ENCODE measurements at places on chromosomes 3 and 15.

GRCh38 chr3:100103558-100104441 is 10.5 kb downstream of the FILIP1L start:
- peak; percentile 54 for DNase-seq

GRCh38 chr3:150540297-150540696 is 6.0 kb downstream of the SERP1 start:
- DNase-seq = no peak

GRCh38 chr3:141812084-141812483 is 48.9 kb downstream of the GRK7 start:
- no peak for DNase-seq

DNA sequence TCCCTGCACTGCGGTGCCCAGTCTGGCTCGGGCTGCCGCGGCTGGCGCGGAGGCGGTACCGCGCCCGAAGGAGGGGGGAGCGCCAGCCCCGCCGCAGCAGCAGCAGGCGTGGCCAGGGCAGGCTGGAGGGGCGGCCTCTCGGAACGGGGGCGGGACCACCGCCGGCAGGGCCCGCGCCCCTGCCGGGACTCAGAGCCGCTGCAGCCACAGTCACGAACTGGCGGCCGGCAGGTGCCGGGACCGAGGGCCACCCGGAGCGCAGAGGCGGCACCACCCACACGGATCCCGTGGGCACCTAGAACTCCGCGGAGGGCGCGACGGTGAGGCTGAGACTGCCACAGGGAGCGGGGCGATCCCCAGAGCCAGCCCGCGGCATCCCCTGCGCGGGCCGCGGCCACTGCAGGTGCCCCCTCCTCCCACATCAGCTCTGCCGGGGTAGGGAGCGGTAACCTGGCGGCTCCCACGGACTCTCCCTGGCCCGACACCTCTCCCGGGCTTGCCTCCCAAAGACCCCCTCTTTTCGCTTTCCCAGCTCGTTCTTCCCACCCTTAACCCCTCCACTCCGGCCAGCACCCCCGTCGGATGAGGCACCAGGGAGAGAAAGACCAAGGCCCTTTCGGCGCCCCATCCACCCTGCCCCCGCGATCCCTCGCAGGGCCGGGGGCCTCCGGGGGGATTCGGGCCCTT is at the start of gene VWA5B2:
Gene VWA5B2, plus strand, starts transcription at position 192 of the 687 bp plus-strand sequence. CDS start 944 bp downstream, outside the sequence.
- peak; percentile 79 for DNase-seq

DNA sequence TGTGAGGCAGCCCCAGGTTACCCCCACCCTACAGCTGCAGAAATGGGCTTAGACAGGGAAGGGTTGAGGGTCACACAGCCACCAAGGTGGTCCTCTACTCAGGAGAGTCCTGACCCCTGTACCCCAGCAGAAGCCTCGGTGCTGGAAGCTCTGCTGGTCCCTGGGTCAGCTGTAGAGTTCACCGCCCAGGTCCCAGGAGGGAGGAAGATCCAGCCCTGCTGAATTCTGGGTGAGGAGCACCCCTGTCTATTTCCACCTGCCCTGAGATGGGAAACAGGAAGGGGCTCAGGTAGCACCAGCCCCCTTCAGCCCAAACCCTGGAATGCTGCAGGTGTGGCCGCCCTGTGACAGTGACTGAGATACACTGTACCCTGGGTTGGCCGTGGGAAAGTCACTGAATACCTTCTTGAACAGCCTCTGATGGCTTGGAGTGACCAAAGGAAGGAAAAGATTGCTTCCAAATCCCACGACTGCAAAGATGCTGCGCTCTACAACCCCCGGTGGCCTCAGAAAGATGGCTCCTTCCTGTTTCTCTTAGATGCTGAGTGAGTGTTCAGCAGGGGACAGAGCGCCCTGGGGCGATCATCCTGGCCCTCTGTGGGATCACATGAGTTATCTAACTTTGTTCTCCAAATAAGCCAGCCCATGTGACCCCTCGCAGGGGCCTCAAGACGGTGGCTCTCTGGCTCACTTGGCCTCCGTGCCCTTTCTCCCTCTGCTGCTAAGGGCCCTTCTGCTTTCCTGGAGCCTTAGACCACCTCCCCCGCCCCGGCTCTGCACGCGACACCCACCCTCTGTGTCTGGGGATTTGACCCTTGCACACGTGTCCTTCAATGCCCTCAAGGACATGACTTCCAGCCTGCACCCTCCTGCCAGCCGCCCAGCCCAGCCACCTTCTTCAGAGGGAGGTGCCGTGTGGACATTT is 141.9 kb downstream of the NSMCE3 start:
- DNase-seq = no peak

GRCh38 chr3:115022835-115023398 is 124.2 kb downstream of the ZBTB20 start:
- DNase-seq = no peak

DNA sequence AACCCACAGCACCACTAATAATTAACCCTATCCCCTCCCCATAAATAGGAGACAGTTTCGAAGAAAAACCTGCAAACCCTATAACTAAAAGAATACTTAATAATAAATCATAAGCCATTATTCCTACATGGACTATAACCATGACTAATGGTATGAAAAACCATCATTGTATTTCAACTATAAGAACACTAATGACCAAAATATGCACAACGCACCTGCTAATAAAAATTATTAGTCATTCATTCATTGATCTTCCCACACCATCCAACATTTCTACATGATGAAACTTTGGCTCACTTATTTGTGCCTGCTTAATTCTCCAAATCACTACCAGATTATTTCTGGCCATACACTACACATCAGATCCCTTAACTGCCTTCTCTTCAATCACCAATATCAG is 16.6 kb downstream of the AQP9 start:
- DNase-seq = no peak

DNA sequence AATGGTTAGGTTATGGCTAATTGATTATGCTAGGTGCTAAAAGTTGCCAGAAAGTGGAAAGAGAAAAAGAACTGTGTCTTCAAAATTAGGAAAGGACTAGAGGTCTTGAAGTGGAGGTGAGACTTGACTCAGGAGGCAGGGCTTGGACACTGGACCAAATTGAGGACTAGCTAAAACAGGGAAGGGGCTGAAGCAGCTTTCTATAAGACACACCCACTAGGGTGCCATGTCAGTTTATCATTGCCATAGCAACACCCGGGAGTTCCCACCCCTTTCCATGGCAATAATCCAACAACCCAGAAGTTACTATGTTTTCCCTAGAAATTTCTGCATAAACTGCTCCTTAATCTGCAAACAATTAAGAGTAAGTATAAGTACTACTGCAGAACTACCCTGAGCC is 42.9 kb upstream of the MITF start:
- no peak for DNase-seq

DNA sequence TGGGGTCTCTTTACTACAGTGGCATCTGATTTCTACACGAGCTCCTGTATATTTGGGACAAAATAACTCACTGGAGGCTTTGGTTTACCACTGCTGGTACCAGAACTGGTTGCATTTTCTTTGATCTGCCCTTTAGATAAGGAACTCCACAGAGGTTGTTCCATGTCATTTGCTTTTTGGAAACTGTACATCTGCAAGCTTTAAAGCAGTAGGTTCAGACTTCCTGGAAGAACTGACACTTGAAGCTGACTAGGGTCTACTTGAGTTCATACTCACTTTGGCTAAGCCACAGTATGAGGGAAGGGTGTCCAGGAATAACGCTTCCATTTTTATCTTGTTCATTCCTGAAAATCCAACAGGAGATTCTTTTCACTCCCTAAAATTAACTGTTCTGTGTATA is 86.4 kb downstream of the WWTR1 start:
- DNase-seq = no peak

DNA sequence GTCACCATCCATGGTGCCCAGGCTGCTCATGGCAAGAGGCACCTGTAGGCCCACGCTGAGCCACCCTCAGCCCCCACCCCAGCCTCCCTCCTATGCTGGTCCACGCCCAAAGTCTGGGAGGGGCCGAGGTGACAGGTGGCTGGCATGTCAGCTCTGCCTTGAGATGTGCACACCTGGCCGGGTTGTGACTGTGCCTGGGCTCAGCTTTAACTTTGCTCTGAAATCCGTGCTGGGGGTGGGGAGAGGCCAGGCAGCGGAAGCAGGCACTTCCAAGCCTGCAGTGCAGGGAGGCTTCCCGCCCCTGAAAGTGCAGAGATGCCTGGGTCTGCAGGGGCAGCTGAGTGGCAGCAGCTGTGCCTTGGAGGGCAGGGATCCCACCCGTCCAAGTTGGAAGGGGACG is 1124.8 kb downstream of the SI start:
- no peak for DNase-seq

DNA sequence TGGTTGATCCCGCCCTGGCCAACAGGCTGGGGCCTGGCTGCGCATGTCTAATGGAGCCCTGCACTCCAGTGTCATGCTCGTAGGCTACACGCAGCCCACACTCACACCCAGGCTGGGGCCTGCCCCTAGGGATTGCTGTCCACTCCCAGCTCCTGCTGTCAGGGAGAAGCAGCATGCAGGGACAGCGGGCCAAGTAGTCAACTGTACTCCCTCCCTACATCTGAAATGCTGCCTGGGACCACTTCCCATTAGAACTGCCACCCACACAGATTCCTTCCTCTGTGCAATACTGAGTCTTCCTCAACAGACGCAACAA is 16.1 kb downstream of the ALS2CL start:
- DNase-seq = no peak

- no peak for DNase-seq
Measured at GRCh38 chr3:105997800-105998526, 129.2 kb upstream of the CBLB start.

DNA sequence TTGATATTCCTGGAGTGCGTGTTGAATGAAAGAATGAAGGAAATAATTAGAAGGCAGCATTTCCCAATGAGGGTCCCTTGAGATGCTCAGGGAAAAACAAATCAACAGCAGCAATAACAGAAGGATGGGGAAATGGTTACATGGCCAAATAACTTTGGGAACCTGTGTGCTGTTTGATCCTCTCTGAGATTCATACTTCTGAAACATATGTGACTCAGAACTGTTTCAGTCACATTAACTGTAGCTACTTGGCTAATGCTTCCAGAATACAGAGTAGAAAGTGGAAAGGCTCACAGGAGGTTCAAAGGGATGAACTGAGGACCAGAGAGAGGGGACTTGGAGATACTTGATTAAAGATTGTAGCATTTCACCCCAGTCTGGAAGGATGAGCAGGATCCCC is 258.2 kb downstream of the SLCO3A1 start:
- no peak for DNase-seq

GRCh38 chr15:59247364-59247763 is 40.7 kb downstream of the LDHAL6B start:
- DNase-seq = peak; percentile 36

DNA sequence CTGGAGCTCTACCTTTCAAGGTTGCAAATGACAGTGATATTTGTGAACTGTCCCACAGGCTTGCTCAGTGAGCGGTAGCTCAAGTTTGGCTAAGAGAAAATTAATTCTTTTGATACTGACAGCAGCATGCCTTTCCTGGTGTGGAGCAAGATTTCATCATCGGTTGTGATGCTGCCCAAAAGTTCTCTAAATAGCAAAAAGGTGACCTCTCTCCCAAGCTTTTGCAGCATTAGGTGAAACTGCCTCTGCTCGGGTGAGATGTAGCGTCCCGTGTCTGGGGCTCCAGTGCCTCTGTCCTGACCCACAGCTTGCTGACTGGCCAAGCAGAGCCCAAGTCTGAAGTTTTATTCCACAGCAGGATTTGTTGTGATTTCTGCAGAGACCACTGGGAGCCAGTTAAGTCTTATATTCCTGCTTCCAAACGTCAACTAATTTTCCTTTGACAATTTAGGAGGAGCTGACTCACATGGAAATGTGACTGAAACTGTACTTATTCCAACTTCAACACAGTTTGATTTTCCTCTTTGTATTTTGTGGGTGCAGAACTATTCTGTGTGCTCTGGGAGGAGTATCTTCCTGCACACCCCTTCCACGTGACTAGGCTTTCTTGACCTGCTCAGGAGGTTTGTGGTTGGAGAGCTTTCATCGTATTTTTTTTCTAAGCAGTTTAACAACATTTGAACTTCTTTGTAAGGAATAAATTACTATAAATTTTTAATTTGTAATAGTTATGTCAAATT is 5.9 kb downstream of the SYNM start:
- no peak for DNase-seq

GRCh38 chr15:69735121-69735520 is 282.5 kb downstream of the RPLP1 start:
- no peak for DNase-seq

GRCh38 chr15:93249623-93250022 is 160.6 kb upstream of the RGMA start:
- no peak for DNase-seq

DNA sequence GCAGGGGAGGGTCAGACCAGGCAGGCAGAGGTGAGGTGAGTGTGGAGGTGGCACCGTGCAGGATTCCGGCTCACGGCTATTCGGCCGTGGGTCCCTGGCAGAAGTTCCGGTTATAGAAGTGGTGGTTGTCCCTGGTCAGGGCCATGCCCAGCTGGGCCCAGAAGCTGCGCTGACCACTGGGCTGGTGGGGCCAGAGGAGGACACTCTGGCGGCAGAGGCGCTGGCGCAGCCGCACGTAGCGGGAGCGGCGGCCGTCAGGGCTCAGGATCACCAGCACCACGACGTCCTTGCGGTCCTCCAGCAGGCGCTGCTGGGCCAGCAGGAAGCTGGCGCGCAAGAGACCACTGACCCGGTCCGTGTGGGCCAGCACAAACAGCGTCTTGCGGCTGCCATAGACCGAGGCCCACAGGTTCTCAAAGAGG is 4.3 kb downstream of the TLR9 start:
- DNase-seq = no peak

DNA sequence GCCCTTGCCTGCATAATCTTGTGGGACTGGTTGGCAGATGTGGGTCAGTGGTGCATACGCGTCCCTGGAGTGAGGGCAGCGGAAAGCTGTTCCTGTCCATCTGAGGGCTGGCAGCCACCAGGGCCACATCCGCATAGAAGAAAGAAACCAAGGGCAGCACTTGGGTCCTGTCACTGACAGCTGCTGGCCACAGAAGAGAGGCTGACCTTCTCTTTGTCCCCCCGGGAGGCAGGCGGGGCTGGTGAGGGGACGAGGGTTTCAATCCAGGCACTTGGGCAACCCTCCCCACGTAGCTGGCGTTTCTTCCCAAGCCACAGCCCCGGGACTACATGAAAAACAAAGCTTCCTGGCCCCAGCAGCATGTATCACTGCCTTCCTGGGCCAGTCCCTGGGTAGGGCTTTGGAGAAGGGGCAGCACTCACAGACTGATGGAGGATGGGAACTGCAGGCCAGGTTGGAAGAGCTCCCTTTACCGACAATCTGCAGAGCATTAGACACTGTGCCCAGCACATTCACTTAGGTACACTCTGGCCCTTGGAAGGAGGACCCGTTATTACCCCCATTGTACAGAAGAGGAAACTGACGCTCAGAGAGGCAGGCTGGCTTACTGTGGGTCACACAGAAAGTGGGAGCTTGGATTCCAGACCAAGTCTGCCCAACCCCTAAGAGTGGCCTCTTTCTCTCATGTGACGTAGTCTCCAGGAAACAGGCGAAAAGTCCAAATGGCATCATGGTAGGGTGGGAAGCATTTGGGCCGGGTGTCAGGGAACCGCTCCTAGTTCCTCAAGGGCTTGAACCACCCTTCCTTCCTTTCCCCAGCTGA is 78.8 kb upstream of the SLC6A6 start:
- no peak for DNase-seq
